ENCODE measurements at places on chromosomes 7 and 10.

- no peak for DNase-seq
Observed at GRCh38 chr10:114367351-114368056, 36.8 kb downstream of the AFAP1L2 start.

- DNase-seq: no peak
Observed at GRCh38 chr7:142327628-142328405, 70.0 kb upstream of the PRSS58 start.

DNA sequence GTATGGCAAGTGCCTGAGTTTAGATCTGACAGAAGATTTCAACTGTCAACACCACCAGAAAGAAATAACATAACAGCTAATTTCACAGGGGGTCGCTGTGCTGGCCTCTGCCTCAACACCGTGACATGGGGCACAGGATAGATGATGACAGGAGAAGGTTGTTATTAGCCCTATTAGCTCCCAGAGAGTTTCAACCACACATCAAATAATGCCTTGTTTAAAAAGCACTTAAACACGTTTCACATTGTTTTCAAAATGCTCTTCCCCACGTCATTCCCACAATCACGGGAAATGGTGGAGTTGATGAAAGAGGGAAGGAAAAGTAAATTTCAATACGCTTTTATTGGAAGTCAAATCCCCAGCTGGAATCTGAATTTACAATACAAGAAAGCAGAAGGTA is 184.7 kb downstream of the MAGI2 start:
- DNase-seq: no peak

- no peak for DNase-seq
Observed at GRCh38 chr7:150738591-150739001, 1.4 kb downstream of the GIMAP5 start.

DNA sequence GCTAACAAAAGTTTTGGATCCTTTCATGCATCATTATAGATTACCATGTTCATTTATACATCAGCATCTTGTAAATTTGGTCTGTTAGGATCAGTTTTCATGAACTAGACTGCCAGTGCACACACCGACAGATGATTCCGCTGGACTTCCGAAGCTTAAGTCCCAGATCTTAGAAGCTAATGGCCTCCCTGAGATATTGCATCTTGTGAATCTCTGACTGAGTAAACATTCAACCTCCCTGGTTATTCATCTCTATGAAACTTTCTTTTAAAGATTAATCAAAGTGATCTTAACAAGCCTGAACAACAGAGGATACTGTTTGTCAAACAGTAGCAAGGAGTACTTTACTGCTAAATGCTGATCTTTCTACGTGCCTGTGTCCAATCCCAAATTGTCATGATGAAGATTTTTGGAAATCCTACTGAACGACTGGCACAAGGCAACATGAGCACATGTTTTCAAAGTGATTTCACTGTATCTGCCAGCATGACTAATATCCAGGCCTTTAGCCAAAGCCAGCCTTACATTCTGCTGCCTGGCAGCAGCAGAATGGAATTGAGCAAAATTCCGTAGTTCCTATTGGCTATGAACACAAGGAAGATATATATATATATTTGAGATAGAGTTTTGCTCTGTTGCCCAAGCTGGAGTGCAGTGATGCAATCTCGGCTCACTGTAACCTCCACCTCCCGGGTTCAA is 91.3 kb upstream of the ANK3 start:
- peak; percentile 69 for DNase-seq

Data from AG08395 (cell line).